Stimulated activated CD8-positive, alpha-beta memory T cell treated with anti-CD3 and anti-CD28 coated beads, Interleukin-4, amount 100 ng/mL, for 1 hour (primary cell): ENCODE measurements at places on chromosomes 2 and 18.

GRCh38 chr2:190098851-190099250, 36.3 kb upstream of the MSTN start:
- DNase-seq, result no peak

- no peak for DNase-seq
Observed at GRCh38 chr2:176873403-176873802, 339.2 kb upstream of the HNRNPA3 start.

GRCh38 chr2:37590119-37590571, 81.3 kb downstream of the CDC42EP3 start:
- no peak for DNase-seq

GRCh38 chr2:127404466-127405254, 13.6 kb upstream of the PROC start:
- no peak for DNase-seq

- DNase-seq, result no peak
Observed at GRCh38 chr2:202122980-202123720, 50.1 kb downstream of the KIAA2012 start.

DNA sequence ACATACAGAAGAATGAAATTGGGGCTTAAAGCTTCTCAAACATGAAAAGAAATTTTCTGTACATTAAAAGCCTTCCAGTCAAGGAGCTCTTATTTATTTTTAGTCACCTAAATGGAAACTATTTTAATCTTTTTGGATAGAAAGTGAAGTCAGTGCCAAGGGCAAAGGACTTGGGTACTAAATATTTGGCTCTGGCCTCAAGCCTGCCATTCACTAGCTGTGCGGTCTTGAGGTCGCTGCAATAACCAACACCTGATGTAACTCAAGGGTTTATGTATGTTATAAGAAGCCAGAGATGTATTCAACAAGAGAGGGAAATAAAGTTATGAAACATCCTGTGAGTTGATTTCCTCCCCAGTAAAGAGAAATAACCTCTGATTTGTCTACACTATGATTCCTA, 49.5 kb upstream of the LRATD1 start:
- no peak for DNase-seq

DNA sequence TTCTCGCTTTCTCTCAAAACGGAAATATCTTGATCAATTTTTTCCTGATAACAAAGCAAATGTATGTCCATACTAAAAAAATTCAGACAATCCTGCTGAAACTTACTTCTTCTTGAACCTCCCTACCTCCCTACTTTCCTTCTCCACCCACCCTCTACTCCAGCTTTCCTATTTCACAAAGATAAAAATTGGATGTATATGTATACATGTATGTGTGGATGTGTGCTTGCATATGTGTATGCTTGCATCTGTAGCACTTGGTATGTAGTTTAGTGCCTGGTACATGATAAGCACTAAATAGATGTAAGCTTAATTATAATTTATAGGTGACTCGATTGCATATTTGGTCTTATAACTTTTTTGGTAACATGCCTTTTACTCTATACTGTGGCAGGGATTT, 167.5 kb upstream of the ITGA4 start:
- no peak for DNase-seq

DNA sequence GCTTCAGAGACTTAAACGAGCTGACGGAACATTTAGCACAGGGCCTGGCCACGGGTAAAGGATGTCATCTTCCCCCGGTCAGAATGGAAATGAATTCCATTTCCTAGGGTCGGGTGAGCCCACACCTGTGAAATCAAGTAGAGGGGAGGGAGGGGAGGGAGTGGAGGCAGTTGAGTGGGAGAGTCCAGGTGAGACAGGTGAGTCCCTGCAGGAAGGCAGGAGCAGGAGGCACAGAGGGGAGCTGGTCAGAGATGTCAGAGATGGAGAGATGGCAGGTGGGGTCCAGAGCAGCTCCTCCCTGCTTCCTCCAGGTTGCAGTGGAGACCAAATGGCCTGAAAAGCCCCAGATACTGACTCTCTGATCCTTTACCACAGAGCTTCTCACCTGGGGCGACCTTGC, 55.2 kb downstream of the SH3BP4 start:
- no peak for DNase-seq

- no peak for DNase-seq
Observed at GRCh38 chr2:10518470-10519393, 70.6 kb upstream of the ODC1 start.

GRCh38 chr18:45541421-45541820, 73.9 kb upstream of the SLC14A2 start:
- DNase-seq, result no peak

- DNase-seq, result no peak
Observed at GRCh38 chr2:70181363-70181956, 9.4 kb downstream of the C2orf42 start.

DNA sequence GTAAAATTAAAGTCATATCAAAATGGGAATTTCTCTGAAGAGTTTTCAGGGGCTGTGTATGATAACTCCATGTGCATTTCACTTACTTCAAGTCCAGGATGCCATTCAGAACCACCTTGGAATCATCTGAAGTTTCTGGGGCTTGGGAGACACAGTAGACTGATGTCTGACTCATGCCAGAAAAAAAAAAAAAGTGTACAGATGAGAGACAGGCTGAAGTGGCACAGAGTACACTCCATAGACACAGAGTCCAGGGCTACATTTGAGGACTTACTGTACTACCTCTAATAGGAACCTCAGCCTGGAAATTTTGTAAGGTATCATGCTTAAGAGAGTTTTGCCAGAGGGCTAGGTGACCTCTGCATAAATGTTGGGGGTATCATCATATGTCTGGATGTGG, 92.0 kb downstream of the SS18 start:
- DNase-seq, result no peak

DNA sequence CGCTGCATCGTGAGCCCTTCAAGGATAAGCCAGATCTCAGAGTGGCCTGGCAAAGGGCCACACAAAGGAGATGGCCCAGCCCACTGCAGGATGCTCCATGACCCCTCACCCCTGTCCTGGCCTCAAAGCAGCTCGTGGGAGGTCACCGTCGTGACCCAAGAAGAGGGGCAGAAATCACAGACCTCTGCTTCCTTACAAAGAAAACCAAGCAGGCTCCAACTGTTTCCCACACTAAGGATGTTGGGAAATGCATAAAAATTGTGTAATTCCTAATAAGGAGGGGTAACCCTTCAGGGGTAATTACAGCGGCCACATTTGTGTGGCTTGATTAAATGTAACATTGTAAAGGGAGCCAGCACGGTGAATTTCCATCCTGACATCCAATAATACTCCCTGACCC, 102.3 kb downstream of the BOD1L2 start:
- DNase-seq, result no peak

GRCh38 chr18:39705362-39705761, 2139.8 kb upstream of the CELF4 start:
- no peak for DNase-seq

GRCh38 chr18:22015156-22015555, 154.2 kb upstream of the GATA6 start:
- DNase-seq, result no peak

DNA sequence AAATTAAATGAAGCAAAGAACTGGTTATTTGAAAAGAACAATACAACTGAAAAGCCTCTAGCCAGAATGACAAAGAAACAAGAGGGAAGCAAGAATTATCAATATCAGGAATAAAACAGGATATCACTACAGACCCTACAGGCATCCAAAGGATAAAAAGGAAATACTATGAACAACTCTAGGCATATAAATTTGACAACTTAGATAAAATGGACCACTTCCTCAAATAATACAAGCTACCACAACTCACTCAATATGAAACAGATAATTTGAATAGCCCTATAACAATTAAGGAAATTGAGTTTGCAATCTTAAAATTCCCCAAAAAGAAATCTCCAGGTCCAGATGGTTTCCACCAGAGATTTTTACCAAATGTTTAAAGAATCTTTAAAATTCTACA, 19.8 kb downstream of the RPRD1A start:
- no peak for DNase-seq

DNA sequence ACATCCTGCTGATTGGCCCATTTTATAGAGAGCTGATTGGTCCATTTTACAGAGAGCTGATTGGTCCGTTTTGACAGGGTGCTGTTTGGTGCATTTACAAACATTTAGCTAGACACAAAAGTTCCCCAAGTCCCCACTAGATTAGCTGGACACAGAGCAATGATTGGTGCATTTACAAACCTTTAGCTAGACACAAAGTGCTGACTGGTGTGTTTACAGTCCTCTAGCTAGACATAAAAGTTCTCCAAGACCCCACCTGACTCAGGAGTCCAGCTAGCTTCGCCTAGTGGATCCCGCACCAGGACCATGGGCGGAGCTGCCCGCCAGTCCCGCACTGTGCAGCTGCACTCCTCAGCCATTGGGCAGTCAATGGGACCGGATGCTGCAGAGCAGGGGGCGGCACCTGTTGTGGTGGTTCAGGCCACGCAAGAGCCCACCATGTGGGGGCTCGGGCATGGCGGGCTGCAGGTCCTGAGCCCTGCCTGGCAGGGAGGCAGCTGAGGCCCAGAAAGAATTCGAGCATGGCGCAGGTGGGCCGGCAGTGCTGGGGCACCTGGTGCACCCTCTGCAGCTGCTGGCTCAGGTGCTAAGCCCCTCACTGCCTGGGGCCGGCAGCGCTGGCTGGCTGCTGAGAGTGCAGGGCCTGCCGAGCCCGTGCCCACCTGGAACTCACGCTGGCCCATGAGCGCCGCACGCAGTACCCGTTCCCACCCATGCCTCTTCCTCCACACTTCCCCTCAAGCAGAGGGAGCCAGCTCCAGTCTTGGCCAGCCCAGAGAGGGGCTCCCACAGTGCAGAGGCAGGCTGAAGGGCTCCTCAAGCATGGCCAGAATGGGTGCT, 713.2 kb upstream of the GYPC start:
- DNase-seq, result no peak

- DNase-seq, result no peak
Observed at GRCh38 chr2:196783431-196784094, 15.9 kb downstream of the GTF3C3 start.

DNA sequence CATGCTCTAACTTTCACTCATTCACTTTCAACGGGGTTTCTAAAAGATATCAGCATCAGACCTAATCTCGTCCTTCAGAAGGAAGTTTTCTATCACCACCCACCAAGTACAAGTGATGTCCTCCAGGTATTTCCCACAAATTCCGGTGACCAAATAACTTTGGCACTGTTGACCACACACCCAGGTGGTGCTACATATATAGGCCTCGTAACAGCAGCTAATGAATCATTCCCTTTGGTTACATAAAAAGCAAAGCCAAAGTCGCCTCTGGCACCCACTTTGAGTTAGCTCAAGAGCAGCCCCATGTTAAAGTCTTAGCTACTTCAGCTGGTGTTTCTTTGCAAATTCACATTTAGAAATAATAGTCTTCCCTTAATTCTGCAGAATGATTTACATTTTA, 138.2 kb upstream of the OSR1 start:
- no peak for DNase-seq

- no peak for DNase-seq
Observed at GRCh38 chr18:1056404-1056803, 151.7 kb downstream of the ADCYAP1 start.

DNA sequence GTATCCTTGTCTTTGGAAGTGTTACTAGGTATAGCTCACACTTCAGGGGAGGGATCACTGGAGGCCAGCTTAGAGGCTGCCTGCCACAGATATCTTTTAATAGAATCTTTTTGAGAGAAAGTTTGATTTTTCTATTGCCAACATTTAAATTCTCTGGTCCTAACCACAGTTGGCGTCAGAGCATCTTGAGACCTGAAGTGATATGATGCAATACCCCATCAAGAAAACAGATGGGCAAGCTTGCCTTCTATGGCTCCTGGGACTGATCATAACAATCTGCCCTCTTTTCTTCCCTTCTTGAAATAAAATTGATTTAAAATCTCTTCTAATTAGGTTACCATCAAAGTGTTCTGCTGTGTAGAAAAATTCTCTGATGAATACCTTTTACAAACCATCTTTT, 105.5 kb upstream of the ACKR3 start:
- no peak for DNase-seq

GRCh38 chr2:73963385-73964120, 21.2 kb upstream of the TET3 start:
- DNase-seq, result no peak

DNA sequence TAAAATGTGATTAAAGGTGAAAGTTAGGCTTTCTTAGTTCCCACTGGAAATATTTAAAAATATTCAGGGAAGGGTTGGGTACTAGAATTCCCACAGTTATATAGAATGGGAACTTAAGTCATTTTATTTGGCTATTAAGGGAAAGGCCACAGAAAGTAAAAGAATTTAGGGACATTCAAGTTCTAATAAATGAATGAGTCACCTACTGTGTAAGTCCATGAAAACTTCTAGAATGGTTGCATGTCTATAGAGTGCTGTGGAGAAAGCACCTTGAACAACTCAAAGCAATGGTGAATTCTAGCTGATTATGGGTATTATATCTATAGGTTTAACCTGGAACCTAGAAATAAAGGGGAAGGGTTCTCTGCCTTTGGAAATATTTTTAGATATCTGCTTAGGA, 28.1 kb upstream of the SLC4A10 start:
- DNase-seq, result no peak

DNA sequence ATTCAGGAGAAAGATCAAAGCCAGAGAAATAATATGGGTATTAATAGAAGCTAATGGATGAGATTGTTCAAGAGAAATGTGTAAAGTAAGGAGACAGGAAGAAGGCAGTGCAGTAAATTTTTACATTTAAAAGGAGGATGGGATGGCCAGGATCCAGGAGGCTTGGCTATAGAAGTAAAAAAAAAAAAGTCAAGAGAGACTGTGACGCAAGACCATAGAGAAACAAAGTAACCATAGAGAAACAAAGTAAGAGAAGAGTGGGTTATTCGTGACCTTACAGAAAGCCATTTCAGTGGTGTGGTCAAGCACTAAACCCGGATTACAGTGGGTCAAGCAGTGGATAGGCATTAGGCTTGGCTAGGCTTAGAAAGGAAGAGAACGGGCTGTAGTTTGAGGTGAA, 10.5 kb upstream of the FAM171B start:
- no peak for DNase-seq

- no peak for DNase-seq
Observed at GRCh38 chr2:41949091-41949882, 98.5 kb upstream of the PKDCC start.

- DNase-seq, result no peak
Observed at GRCh38 chr18:8290435-8290834, 318.8 kb upstream of the RAB12 start.

- DNase-seq, result no peak
Observed at GRCh38 chr2:174581491-174581890, 16.1 kb downstream of the WIPF1 start.

GRCh38 chr2:53913721-53914120, 54.0 kb upstream of the GPR75 start:
- DNase-seq, result peak; percentile 6

GRCh38 chr2:169294001-169294675, 68.2 kb downstream of the LRP2 start:
- no peak for DNase-seq

DNA sequence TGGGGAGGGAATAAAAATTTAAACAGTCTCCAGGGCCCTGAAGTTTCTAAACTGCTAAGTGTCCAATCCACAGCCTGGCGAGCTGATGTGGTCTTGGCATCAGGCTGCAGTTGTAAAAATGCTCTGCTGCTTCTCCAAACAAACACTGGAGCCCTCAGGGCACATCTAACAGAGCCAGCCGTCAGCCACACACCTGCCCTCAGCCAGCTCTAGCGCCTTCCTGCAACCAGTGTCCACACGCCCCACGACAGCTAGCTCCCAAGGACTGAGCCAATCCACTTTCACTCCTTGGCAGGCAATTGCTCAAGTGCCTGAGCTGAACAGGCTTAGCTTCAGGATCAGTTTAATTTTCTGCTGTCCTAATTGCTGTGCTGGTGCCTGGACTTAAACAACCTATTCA, 446.4 kb upstream of the RAB12 start:
- DNase-seq, result no peak

- DNase-seq, result no peak
Observed at GRCh38 chr2:142848023-142848606, 29.3 kb upstream of the KYNU start.

GRCh38 chr2:221549143-221549542, 23.0 kb downstream of the EPHA4 start:
- no peak for DNase-seq
